Activated T-cell treated with anti-CD3 and anti-CD28 coated beads, Interleukin-2, amount 50 U/mL, for 72 hours (primary cell): ENCODE measurements at places on chromosomes 16 and 17.

DNA sequence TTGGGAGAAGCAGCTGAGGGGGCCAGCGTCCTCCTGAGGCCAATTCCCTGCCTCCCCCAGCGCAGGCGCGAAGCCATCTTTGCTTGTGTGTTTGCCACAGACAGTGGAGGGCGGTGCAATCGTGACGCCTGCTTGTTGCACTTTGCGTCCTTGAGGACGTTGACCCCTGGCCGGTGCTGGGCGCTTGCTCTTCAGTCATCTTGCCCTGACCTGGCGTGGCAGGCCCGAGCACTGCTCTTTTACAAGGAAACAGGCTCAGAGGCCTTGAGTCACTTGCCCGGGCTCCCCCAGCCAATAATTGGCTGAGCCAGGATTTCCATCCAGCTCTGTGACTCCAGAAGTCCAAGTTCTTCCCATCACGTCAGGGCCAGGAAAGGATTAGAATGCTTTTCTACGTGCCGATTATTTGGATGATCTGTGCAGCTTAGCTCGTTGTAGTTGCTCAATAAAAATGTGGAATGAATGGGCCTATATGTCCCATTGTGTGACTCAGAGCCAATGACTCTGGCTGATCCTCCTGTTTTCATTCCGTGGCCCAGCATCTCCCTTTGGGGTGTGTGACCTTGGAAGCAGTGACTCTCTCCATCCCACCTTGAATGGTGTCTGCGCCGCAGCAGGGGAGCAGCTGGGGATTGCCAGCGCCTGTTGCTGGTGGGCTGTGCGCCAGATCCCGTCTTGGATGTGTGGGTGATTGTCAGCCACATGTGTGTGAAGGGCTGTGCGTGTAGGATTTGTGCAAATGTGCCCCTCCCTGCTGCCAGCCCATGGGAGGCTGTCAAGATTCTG, 214.1 kb downstream of the SEC14L1 start:
- no peak for DNase-seq
- no peak overlapping the region for H3K4me3 ChIP-seq
- H3K36me3 ChIP-seq = no peaks in the 10 kb centered on the region
- no peak overlapping the region for H3K27ac ChIP-seq
- peaks cover 50% of the 10 kb centered on the region for H3K4me1 ChIP-seq
- no peaks in the 10 kb centered on the region for H3K27me3 ChIP-seq

DNA sequence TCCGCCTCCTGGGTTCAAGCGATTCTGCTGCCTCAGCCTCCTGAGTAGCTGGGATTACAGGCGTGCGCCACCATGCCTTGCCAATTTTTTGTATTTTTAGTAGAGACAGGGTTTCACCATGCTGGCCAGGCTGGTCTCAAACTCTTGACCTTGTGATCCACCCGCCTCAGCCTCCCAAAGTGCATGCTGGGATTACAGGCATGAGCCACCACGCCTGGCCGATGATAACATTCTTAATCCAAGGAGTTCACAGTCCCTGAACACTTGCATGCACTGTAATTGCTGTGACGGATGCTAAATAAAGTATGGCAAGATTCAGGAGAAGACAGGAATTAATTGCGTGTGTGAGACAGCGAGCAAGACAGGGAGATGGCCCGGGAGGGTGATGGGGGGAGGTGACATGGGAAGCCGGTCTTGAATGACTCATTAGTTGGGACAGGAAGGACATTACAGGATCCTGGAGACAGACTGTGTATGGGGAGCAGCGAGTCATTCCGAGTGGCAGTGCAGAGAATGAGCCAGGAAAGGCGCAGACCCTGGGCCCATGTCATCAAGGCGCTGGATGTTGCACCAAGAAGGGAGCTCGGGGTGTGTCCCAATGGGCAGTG, 6.7 kb downstream of the ABCA3 start:
- peaks cover 11% of the 10 kb centered on the region for H3K4me1 ChIP-seq
- no peak for DNase-seq
- no peak overlapping the region for H3K27ac ChIP-seq

GRCh38 chr17:29399634-29400033, 9.5 kb downstream of the TAOK1 start:
- peaks cover 24% of the 10 kb centered on the region for H3K4me1 ChIP-seq
- no peak overlapping the region for H3K4me3 ChIP-seq
- H3K27ac ChIP-seq = no peak overlapping the region
- peaks cover 25% of the 10 kb centered on the region for H3K36me3 ChIP-seq
- no peaks in the 10 kb centered on the region for H3K27me3 ChIP-seq

DNA sequence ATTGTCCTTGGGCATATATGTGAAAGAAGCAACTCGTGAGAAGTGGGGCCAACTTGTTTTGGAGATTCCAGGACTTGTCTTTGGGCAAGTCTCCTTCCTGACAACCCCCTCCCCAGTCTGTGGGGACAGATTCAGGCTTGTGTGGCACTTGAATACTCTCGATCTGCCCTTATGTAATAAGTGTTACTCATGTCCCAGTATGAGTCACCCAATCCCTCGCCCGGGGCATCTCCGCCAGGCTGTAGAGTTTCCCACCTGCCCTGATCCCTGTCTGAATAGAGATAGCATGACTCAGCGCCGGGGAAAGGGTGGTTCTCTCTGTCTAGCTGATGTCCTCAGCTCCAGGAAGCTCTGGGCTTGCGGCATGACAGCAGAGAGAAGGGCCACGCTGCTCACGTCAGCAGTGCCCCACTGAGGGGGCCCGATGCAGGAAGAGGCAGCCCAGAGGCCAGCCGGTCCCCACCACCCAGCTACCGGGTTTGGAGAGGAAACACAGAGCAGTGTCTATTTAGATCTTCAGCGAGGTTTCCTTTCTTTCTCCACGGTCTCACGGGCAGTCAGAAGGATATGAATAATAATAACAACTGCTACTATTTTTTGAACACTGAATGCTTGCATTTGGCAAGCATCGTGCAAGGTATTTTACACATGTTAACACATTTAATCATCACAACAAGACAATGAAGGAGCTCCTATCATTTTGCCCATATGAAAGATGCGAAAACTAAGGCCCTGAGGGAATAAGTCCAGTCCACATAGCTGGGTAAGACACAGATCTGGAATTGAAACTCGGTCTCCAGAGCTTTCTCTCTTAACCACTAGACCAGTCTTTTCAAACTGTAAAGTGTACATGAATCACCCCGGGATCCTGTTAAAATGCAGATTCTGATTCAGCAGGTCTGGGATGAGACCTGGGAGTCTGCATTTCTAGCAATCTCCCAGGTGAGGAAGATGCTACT, 426.7 kb upstream of the MAF start:
- peak overlapping the region; percentile 59 for H3K4me3 ChIP-seq
- no peak overlapping the region for H3K27ac ChIP-seq
- peaks cover 14% of the 10 kb centered on the region for H3K27me3 ChIP-seq

- H3K4me1 ChIP-seq = peaks cover 74% of the 10 kb centered on the region
- H3K27ac ChIP-seq = peak overlapping the region; percentile 92
- no peak for DNase-seq
- H3K4me3 ChIP-seq = peak overlapping the region; percentile 95
- peaks cover 13% of the 10 kb centered on the region for H3K36me3 ChIP-seq
- no peaks in the 10 kb centered on the region for H3K27me3 ChIP-seq
Measured at GRCh38 chr16:21953541-21953902, 361 bp downstream of the UQCRC2 start.

GRCh38 chr16:69820926-69821541, 58.9 kb downstream of the WWP2 start:
- no peak overlapping the region for H3K27ac ChIP-seq
- no peaks in the 10 kb centered on the region for H3K27me3 ChIP-seq
- H3K4me3 ChIP-seq = no peak overlapping the region
- H3K36me3 ChIP-seq = peaks cover 5% of the 10 kb centered on the region

DNA sequence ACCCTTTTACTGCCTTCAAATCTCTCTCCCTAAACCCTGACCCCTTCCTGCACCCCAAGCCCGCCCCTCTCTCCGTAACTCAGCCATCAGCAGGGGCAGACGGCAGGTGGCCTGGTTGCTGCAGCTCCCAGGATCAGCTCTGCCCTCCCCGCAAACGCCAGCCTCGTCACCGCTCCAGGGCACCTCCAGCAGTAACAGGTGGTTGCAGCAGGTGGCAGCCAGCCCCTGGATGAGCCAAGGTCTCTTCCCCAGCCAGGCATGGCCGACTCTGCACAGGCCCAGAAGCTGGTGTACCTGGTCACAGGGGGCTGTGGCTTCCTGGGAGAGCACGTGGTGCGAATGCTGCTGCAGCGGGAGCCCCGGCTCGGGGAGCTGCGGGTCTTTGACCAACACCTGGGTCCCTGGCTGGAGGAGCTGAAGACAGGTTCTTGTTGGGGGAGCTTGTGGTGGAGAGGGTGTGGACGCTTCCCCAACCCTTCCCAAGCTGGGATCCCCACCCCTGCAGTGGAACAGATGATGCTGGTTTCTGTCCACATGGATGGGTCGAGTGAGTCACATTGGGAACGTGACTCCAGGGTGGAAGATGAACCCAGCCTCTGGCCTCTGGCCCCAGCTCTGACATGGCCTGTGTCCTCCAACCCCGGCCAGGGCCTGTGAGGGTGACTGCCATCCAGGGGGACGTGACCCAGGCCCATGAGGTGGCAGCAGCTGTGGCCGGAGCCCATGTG, 558 bp downstream of the HSD3B7 start:
- H3K27ac ChIP-seq = no peak overlapping the region
- H3K36me3 ChIP-seq = no peaks in the 10 kb centered on the region
- DNase-seq = no peak
- no peak overlapping the region for H3K4me3 ChIP-seq
- no peaks in the 10 kb centered on the region for H3K27me3 ChIP-seq

- peaks cover 4% of the 10 kb centered on the region for H3K4me1 ChIP-seq
- H3K27me3 ChIP-seq = no peaks in the 10 kb centered on the region
- no peak overlapping the region for H3K4me3 ChIP-seq
Measured at GRCh38 chr16:21592191-21592590, 7.2 kb upstream of the METTL9 start.

- no peak overlapping the region for H3K27ac ChIP-seq
- no peaks in the 10 kb centered on the region for H3K4me1 ChIP-seq
- no peaks in the 10 kb centered on the region for H3K36me3 ChIP-seq
- DNase-seq = no peak
- H3K27me3 ChIP-seq = no peaks in the 10 kb centered on the region
Measured at GRCh38 chr17:54255696-54256095, 433.0 kb downstream of the KIF2B start.
